Lower lobe of right lung (tissue), 2 donors: ENCODE measurements at places on chromosomes 16 and 17.
A peak's percentile ranks its signal among the peaks of the same experiment; 100 is the strongest.

DNA sequence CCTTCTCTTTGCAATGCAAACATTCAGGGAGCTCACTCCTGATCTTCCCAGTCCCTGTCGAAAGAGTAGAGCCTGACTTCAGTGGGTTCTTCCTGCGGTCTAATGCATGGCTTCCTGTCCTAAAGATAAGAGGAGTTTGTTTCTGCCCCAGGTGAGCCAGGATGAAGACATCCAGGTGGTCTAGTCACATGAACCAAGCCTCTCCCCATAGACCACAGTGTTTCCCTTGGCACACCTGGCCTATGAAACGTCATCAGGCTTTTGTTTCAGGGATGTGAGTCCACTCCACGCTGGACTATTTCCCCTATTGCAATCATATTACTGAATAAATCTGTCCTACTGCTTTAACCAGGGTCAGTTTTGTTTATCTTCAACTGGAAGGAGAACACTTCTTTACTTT, 21.1 kb downstream of the CES1 start:
- no peak for DNase-seq

- no peak for DNase-seq
These were observed 159.4 kb upstream of the ZNF267 start for GRCh38 chr16:31713945-31714902.

DNA sequence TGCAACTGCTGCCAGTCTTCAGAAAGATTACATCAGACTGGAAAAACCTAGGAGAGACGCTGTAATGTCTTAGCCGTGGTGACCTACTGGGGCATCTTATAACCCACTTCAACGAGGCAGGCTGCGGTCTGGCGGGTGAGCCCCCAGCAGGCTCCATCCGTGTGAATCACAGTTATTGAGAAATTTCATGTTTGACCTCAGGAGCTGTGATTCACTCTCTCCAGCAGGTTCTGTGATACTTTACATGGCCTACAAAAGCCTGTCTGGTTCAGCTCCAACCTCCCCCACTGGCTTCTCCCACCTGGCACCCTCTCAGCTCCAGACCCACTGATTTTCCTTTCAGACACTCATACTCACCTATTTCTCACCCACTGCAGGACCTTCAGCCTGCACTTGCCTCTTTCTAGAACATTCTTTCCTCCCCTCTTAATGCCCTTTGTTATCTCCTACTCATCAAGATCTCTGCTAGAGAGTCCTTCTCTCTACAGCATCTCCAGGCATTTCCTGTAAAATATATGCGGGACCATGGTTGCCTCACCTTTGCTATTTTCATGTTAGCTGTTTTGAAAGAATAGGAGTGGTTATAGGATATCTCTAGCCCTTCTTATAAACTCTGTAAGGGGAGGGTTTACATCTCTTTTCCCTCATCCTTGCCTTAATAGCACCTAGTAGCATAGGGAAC, 227.9 kb downstream of the MAF start:
- no peak for DNase-seq

DNA sequence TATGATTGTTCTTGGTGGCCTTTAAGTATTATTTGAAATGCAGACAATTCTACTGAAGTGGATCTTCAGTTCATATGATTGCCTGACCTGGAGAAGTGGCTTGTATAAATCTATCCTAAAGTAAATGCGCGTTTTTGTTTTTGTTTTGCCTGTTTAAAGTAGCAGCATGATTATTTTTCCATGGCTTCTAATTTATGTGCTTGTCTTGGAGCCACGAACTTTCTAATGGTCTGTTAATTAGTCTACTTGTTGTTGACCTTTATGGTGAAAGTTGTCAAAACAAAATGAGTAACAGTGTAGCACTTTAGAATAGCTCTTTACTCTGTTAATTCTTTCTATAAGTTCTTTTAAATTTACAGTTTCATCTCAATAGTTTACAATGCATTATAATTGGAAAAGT, 1.7 kb downstream of the PRKAR1A start:
- DNase-seq: no peak

- no peak for DNase-seq
These were observed 70.5 kb downstream of the COPRS start for GRCh38 chr17:31788571-31788946.

- DNase-seq: peak; percentile 85
These were observed 3.9 kb downstream of the SPATA20 start for GRCh38 chr17:50550661-50551432.

GRCh38 chr16:79893445-79893844, 292.9 kb upstream of the MAF start:
- DNase-seq: no peak

DNA sequence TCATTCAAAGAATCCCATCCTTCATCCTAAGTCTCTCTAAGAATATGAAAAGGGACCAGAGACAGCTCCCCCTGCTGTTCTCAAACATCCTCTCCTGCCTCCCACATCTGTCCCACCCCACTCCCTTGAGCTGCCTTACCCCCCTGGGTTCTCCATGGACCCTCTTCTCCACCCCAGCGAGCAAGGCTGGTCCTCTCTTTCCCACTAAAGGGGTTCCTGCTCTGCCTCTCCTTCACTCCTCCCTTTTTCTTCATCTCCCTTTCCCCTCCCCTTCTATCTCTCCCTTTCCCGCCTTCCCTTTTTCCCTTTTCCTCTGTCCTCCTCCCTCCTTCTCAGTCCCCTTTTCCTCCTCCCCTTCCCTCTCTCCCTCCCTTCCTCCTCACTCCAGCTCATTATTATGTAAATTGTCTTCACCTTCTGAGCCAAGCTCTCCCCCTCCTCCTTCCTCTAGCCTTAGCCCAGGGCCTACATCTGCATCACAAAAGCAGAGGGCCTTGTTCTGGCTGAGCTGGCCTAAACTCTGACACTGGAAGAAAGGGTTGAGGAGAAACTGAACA, 90.0 kb downstream of the GNAO1 start:
- no peak for DNase-seq

- no peak for DNase-seq
These were observed 2.8 kb downstream of the HAS3 start for GRCh38 chr16:69108064-69108904.

- DNase-seq: no peak
These were observed 22.2 kb downstream of the TBX4 start for GRCh38 chr17:61474235-61474927.

GRCh38 chr16:15807603-15808009, 49.2 kb downstream of the MYH11 start:
- DNase-seq: no peak

DNA sequence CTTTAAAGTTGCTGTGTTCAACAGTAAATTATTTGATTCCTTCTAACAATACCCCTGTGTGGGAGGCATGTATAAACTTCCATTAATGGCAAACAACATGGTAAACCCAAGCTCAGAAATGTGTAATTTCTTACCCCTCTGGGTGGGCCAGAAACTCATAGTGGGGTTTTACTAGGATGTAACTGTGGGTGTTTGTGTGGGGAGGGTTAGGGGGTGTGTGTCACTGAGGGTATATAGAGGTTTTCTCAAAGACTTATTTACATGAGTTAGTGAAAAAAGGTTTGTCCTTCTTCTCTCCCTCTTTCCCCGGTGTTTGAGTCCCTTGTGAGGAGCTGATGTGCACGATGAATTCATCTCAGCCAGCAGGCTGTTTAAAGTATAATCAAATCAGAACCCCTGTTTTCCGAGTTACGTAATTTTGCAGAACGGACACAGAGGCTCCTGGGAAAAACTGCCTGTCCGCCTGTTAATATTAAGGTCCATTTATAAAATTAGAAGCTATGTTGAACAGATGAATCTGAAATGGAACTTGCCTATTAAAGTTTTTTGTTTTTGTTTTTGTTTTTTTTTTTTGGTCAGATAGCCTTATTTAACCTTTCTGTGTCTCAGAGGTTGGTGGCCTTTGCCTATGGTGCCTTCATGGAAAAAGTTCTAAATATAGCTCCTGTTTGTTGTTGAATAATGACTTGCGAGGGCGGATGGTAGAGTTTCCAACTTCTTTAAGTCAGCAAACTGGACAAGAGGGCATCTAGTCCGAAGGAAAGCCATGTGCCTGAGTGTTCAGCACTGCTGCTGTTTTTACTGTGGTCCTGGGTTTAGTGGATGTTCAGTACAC, 73.3 kb downstream of the MSI2 start:
- no peak for DNase-seq

GRCh38 chr16:81487301-81487720, 42.7 kb downstream of the CMIP start:
- no peak for DNase-seq

DNA sequence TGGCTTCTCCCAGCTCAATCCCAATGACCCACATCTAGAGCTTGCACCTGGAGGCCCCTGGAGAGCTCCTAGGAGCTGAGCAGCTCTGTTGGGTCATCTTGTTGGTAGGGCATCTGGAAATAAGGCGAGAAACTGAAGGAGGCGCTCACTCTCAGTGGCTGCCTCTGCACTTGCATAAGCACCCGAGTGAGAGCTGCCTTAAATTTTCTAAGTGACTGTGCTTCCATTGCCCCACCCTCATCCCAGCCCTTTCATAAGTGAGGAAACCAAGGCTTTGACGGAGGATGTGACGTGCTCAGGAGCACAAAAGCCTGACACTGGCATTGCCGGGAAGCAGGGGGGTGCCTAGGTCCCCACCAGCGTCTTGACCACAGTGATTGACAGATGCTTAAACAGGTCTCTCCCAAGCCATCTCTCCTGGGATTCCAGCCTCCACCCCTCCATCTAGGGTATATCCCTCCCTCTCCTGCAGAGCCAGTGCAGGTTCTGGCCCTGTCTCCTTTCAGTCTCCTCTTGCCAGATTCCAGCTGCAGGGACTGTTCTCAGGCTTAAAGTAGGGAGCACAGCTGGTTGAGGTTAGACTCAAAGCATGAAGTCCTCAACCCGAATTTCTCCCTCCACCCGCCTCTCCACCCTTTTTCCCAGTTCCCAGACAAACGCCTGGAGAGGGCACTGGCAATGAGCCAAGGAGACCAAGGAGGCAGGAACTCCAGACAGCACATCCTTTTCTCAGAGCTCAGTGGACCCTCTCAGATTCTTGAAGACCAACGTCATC, 113.7 kb downstream of the IRX5 start:
- DNase-seq: no peak

- no peak for DNase-seq
These were observed 50.6 kb downstream of the TEKT5 start for GRCh38 chr16:10644092-10644491.

DNA sequence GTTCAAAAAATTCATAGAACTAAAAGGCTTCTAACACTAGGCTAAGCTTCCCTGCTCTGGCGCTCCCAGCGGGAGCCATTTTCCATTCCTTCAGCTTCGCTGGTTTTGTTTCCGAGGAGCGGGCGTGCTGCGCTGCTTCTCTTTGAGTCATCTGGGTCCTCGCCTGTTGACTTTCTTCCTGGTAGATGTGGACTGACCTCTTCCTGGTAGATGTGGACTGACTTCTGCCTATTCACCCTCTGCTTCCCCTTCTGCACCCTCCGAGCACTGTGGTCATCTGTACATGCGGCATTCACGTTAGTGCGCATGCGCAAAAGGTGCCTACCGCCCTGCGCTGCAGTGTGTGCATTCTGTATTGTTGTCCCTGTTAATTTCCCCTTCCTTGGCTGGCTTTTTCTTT, 40.8 kb upstream of the SEC14L1 start:
- peak; percentile 91 for DNase-seq

- DNase-seq: no peak
These were observed 46.1 kb downstream of the ANKRD11 start for GRCh38 chr16:89444151-89444723.

DNA sequence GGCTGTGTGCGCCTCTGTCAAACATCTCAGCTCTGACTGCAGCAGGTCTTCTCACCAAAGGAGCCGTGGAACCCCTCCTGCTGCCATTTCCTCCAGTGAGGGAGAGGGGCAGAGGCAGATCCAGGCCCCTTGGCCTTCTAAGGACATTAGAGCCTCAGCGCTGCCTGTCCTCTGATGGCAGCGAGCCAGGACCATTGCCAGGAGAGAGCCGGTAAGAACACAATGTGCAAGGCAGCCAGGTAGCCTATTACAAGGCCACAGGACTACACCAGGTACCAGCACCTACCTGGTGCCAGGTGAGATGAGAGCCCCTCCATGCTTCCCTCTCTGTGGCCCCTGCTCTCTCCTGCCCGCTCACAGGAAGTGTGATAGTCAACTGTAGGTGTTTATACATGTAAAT, 11.0 kb downstream of the LRRC75A start:
- DNase-seq: no peak

DNA sequence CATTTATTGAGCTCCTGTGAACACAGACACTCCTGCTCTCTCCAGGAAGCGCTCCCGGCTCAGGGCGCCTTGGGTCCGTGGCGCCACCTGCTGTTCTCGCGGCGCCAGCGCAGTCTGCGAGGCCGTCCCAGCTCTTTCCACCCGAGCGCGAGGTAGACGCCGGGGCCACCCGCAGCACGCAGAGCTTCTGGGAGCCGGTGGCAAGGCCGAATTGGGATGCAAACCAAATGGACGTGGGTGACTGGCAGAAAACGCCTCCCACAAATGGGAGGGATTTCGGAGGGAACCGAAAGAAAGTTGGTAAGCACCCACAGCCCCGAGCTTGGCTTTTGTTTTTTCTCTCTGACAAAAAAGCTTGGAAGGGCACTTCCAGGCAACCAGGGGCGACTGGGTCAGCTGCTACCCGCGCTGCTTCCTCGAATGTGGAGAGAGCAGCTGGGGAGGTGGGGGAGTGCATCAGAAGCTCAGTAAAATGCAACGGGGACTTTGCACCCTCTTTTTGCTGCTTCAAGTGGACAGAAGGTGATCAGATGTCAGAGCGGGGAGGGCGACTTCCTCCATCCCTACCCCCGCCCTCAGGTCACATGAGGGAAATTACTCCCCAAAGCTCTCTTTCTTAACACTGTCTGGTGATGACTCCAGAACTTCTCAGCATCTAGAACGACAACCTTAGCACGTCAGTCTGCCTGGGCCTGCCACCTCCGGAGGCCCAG, 13.5 kb upstream of the N4BP1 start:
- peak; percentile 92 for DNase-seq

DNA sequence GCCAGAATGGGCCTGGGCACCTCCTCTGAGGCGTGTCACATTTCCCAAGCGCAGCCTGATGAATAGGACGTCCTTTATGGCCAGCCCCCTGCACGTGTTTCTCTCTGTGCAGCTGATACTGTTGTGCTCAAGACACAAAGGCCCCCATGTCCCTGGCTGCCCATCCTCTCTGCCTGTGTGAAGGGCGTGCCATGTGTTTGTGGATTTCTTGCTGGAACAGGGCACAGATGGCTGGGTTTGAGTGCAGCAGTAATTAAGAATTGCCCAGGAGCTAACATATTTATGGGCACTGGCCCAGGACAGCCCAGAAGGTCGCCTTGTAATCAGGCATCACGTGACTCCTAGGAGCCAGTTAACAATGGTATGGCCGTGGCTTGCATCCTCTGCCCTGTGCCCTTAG, 181.1 kb downstream of the CCDC182 start:
- no peak for DNase-seq

- DNase-seq: peak; percentile 91
These were observed at the start of gene ITGAX for GRCh38 chr16:31354394-31355291. TSS of gene ITGAX (plus strand) at chr16:31355176. CDS start at chr16:31355255, 79 bp downstream.
